ENCODE measurements at places on chromosomes 7 and 10.

DNA sequence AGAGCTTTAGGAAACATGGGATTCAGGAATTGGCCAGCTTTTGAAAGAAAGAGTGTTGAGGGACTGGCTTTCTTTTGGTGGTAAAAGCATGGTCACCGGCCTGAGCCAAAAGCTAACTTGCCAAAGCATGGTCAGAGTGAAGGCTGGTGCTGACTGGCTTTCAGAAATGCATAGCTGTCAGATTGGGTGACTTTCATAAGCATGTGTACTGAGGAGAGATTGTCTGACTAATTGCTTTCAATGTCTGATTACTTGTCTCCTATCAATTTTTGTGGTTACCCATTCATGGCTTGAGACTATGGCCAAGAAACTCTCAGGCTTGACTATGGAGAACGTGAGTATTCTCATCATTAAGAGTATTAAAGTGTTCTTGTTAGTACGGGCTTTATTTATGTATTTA is 28.2 kb downstream of the ZNF25 start:
- no peak overlapping the region for H3K27ac ChIP-seq
- H3K27me3 ChIP-seq: no peaks in the 10 kb centered on the region
- no peak overlapping the region for H3K4me3 ChIP-seq
- DNase-seq: no peak
- no peaks in the 10 kb centered on the region for H3K4me1 ChIP-seq

DNA sequence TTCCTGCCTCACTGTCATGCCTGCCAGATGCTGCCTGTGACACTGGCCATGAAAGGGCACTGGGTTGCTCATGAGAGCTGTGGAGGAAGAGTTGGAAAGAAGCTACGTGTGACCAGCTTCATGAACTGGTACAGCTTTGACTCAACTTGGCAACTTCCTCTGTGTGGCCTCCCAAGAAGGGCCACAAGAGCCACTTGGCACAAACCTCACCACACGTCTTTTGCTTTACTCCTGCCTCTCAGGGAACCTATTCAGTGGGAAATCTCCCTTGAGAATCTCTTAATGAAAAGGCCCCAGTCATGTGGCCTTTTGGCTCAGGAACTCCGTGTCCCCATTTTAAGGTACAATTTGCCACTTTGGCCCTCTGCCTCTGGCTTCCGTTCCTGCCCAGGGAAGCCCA is 54.5 kb downstream of the FRMD4A start:
- no peak overlapping the region for H3K27ac ChIP-seq
- H3K4me3 ChIP-seq: no peak overlapping the region
- DNase-seq: no peak
- no peaks in the 10 kb centered on the region for H3K36me3 ChIP-seq

DNA sequence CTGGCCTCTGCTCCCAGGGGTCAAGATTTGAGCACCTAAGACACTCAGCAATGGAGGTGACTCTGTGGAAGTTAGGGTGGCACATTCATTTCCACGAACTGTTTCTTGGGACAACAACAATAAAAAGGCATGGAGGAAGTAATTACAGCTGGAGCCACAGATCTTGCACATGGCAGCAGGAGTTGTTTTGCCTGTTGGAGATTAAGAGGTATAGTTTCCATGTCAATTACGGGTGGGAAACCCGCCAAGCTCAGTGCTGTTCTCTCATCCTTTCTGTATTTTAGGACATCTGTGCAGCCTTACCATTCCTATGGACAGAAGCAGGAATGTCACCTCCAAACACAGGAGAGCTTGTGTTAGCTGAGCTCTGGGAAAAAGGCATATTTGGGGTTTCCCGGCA is 201.2 kb downstream of the SNX10 start:
- H3K27ac ChIP-seq: no peak overlapping the region
- no peak for DNase-seq
- H3K4me3 ChIP-seq: no peak overlapping the region
- H3K27me3 ChIP-seq: peaks cover 58% of the 10 kb centered on the region
- H3K4me1 ChIP-seq: no peaks in the 10 kb centered on the region
- no peaks in the 10 kb centered on the region for H3K36me3 ChIP-seq

DNA sequence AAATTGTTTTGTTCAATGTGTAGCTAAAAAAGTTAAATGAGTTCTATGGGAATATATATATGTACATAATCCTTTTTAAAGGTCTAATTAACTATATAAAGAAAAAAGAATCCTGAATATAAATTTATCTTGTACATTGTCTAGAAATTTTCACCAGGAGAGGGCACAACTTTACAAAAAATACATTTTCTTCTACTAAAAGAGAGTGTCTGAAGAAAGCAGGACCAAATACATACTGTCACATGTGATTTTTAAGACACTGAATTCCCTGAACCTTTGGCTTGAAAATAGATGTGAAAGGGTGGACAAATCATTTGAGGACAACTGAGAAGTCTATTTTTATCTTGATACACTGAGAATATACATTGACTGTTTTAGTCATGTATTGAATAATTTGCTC is 204.3 kb downstream of the DGKB start:
- no peak overlapping the region for H3K27ac ChIP-seq
- no peaks in the 10 kb centered on the region for H3K4me1 ChIP-seq
- no peaks in the 10 kb centered on the region for H3K36me3 ChIP-seq
- DNase-seq: no peak

DNA sequence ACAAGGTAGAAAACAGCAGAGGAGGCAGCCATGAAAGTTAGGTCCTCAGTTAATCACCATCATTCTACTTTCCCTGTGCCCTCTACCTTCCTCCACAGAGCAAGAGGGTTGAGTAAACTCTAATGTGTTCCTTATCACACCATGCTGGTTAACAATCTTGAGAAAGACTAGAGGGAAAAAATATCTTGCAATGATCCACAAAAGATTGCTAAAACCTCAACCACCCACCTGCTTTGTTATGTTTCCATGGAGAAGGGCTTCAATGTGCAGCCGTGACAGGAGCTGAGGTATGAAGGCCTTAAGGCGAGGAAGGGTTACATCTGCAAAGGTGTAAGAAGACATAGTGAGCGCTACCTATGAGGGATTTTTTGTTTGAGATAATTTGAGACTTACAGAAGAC is 103.9 kb downstream of the IDE start:
- no peak overlapping the region for H3K4me3 ChIP-seq
- H3K27me3 ChIP-seq: no peaks in the 10 kb centered on the region
- peak overlapping the region; percentile 38 for H3K27ac ChIP-seq

- no peak for DNase-seq
- no peaks in the 10 kb centered on the region for H3K36me3 ChIP-seq
- no peak overlapping the region for H3K27ac ChIP-seq
- peaks cover 7% of the 10 kb centered on the region for H3K4me1 ChIP-seq
Measured at GRCh38 chr10:34811968-34812514, 3.1 kb downstream of the PARD3 start.

DNA sequence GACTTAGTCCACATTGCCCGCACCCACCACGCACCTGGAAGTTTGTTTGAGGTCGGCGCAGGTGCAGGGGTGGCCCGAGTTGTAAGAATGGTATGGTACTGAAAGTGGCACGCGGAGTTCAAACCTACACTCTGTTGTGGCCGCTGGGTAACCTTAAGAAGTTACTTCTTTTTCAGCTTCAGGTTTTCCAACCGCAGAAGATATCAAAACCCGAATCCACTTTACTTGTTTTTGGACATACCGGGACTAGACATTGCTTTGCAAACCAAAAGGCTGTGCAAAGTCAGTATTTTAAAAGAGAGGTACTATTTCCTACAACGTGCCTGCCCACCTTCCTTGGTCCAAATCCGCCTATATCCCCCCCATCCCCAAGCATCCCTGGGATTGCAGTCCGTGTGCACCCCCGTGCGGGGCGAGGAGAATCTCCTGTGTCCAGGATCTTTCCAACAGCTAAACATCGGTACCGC is 1.0 kb downstream of the IGFBP3 start:
- peaks cover 17% of the 10 kb centered on the region for H3K4me1 ChIP-seq
- no peak overlapping the region for H3K27ac ChIP-seq
- H3K27me3 ChIP-seq: peaks cover 37% of the 10 kb centered on the region
- H3K36me3 ChIP-seq: peaks cover 9% of the 10 kb centered on the region

DNA sequence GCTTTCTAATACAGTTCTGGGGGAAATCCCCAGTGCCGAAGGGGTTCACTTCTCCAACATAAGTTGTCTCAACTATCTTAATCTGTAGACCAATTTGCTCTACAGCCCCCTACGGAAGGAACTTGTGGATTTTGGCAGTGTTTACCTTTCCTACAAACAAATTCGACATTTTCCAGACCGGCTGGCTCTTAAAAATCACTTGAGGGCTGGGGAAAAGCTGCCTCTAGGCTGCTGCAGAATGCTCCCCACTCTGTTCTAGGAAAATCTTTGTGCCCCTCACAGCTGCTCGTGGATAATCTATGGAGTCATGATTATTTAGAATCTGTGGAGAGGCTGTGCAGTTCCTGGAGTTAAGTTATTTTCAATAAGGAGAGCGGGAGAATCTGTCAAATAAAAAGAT is 474.6 kb upstream of the FZD8 start:
- no peak overlapping the region for H3K4me3 ChIP-seq
- no peak overlapping the region for H3K27ac ChIP-seq
- H3K4me1 ChIP-seq: no peaks in the 10 kb centered on the region
- H3K27me3 ChIP-seq: no peaks in the 10 kb centered on the region

DNA sequence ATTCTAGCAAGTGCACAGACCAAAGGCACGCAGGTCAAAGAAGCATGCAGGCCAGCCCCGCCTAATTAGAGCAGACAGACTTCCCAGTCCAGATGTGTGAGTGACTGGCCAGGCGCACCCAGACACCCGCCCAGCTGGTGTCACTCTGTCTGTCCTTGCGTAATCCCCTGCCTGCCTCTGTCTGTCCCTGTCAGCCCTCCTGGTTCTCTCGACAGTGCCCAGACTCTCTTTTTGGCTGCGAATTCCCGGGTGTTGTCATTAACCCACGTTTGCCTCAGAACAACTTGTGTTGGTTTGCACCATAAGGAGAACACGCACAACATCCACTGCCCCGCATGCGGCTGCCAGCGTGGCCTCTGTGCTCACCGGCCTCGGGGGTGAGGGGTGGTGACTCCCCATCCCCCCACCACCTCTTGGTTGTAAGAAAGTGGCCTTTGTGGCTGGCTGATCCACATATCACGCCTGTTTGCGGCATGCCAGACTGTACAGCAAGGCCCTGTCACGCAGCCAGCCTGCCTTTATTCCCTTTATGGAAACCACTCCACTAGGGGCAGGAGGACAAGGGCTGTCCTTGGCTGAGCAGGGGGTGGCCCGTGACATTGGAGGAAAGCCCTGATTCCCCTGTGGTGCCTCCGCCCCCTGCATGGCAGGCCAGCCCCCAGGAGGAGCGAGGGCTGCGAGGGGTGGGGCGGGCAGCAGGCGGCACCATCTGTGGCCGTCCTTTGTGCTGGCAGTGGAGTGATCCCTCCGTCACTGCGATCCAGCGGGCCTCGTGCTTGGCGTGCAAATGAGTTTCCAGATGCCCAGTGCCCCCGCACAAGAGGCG is 72.8 kb upstream of the PPIF start:
- no peak for DNase-seq
- H3K4me1 ChIP-seq: peaks cover 15% of the 10 kb centered on the region
- no peaks in the 10 kb centered on the region for H3K27me3 ChIP-seq
- peak overlapping the region; percentile 67 for H3K27ac ChIP-seq
- peaks cover 3% of the 10 kb centered on the region for H3K36me3 ChIP-seq

DNA sequence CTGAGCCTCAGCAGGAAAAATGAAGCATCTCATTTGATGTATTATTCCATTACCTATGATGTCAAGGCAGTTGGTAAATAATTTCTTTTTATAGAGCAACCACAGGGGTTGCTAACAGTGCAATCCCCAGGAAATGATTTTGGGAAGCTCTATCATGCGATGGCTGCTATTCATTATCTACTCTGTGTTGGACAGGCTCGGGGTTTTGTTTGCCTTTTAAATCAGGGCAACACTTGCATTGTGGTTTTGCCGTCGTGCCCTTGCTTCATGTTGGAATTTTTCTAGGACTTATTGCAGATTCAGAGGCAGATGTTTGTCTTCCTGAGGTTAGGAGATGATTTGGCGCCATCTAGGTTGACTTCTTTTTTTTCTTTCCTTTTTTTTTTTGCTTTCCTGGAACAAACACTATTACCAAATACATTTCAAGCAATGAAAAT is 128.4 kb downstream of the BICC1 start:
- H3K4me1 ChIP-seq: no peaks in the 10 kb centered on the region
- H3K4me3 ChIP-seq: no peak overlapping the region
- no peaks in the 10 kb centered on the region for H3K36me3 ChIP-seq

- peaks cover 5% of the 10 kb centered on the region for H3K36me3 ChIP-seq
- H3K27ac ChIP-seq: no peak overlapping the region
- no peak for DNase-seq
- H3K4me1 ChIP-seq: peaks cover 41% of the 10 kb centered on the region
Measured at GRCh38 chr7:28069807-28070206, 110.8 kb downstream of the JAZF1 start.

DNA sequence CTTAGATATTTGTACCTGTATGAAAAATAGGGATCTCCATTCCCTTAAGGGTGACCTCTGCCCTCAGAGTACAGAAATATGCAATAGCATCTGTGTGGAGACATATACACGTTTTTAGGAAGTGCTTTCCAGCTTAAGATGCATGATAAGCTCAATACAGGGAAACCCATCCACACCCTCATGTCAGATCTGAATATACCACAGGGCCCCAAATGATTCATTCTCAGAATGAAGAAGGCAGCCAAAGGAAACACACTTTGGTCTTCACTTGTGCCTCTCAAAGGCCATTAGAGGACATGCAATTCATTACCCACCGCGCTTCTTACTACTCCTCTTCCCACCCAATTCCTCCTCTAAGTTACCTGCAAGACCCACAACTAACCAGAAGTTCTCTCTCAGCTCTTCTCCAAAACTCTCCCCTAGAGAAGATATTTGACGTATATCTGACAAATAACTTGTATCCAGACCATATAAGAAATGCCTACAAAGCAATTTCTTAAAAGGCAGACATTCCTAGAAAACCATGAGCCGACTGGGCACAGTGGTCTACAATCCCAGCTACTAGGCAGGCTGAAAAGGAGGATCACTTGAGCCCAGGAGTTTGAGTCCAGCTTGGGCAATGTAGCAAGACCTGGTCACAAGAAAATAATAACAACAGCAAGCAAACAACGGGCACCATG is 103.0 kb downstream of the OAT start:
- DNase-seq: no peak
- H3K27ac ChIP-seq: no peak overlapping the region
- H3K27me3 ChIP-seq: peaks cover 10% of the 10 kb centered on the region
- no peaks in the 10 kb centered on the region for H3K36me3 ChIP-seq

DNA sequence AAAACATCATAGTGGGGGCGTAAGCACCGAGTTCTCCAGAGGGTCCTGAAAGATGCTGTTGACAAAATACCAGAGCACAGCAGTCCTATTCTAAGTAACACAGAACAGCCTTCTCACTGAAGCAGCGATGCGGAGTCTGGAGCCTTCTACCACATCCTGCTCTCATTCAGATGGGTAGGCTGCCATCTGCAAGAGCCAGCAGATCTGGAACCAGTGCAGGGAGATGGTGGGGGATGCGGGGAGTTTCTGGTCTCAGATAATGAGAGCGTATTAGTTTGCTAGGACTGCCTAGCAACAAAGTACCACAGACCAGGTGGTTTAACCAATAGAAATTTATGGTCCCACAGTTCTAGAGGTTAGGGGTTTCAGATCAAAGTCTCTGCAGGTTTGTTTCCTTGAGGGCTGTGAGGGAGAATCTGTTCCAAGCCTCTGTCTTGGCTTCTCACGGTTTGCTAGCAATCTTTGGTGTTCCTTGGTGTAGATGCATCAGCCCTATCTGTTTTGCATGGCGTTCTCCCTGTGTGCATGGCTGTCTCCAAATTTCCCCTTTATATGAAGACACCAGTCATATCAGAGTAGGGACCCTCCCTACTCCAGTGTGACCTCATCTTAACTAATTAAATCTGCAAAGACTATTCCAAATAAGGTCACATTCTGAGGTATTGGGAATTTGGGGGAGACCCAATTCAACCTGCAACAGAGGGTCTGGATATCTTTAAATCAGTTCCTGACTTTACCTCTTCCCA is 52.0 kb upstream of the STEAP1B start:
- no peak overlapping the region for H3K27ac ChIP-seq
- no peak for DNase-seq
- no peaks in the 10 kb centered on the region for H3K36me3 ChIP-seq
- peaks cover 88% of the 10 kb centered on the region for H3K27me3 ChIP-seq

Data from effector memory CD8-positive, alpha-beta T cell (primary cell).